Bronchial smooth muscle cell (primary cell): ENCODE measurements at places on chromosomes 1 and 21. TPM values are rescaled to one million over a fixed set of nuclear protein-coding genes. Genes with fewer than 3 reads are reported as not detected.

RHCE gene
- total RNA-seq, result 1.5 and 1.6 TPM in 2 replicates

ATP1A2 gene
- total RNA-seq, result 0.16 and 0.60 TPM in 2 replicates

KCNK1 gene
- total RNA-seq, result 6.2 and 7.6 TPM in 2 replicates

GIPC2 gene
- total RNA-seq, result 0.09 and 0.16 TPM in 2 replicates

AXDND1 gene
- 0.43 and 0.79 TPM in 2 replicates for total RNA-seq

CHIA gene
- 0.26 TPM in 1 of 2 replicates, not detected in the other for total RNA-seq

CYP2J2 gene
- total RNA-seq, result under 0.01 and 0.17 TPM in 2 replicates

ILDR2 gene
- total RNA-seq, result not detected in 2 replicates

TMEM240 gene
- 3.7 and 5.4 TPM in 2 replicates for total RNA-seq

SLAMF9 gene
- not detected in 2 replicates for total RNA-seq

VHLL gene
- 0.17 TPM in 1 of 2 replicates, not detected in the other for total RNA-seq

CHD5 gene
- total RNA-seq, result under 0.01 and 0.16 TPM in 2 replicates

APCS gene
- total RNA-seq, result not detected in 2 replicates

CATSPERE gene
- 0.77 and 1.1 TPM in 2 replicates for total RNA-seq

C1QTNF12 gene
- 2.1 and 2.8 TPM in 2 replicates for total RNA-seq

CFHR2 gene
- not detected in 2 replicates for total RNA-seq

KCNK2 gene
- total RNA-seq, result under 0.01 and 3.8 TPM in 2 replicates

GRIK3 gene
- total RNA-seq, result not detected in 2 replicates

TNFRSF8 gene
- total RNA-seq, result 0.16 TPM in 1 of 2 replicates, not detected in the other
